NCI-H524 (cell line): ENCODE measurements at places on chromosomes 2 and 18.

DNA sequence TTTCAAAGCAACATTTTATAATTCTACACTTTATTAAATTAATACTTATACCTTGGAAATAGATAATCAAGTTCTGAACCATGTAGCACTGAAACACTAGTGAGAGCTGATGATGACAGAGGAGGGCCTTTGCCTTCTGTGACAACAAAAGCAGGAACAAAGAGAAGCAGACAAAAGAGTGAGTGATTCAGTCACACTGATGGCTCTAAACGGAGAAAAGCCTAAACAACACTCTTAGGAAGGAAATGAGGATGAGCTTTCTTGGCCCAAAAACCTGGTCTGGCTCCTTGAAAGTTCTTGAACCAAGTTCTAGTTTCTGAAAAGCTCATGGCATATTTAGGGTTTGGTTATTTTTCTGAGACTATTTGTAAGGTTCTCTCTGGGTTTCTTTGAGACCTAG lies 271.9 kb downstream of the DPP10 start:
- no peak for DNase-seq

DNA sequence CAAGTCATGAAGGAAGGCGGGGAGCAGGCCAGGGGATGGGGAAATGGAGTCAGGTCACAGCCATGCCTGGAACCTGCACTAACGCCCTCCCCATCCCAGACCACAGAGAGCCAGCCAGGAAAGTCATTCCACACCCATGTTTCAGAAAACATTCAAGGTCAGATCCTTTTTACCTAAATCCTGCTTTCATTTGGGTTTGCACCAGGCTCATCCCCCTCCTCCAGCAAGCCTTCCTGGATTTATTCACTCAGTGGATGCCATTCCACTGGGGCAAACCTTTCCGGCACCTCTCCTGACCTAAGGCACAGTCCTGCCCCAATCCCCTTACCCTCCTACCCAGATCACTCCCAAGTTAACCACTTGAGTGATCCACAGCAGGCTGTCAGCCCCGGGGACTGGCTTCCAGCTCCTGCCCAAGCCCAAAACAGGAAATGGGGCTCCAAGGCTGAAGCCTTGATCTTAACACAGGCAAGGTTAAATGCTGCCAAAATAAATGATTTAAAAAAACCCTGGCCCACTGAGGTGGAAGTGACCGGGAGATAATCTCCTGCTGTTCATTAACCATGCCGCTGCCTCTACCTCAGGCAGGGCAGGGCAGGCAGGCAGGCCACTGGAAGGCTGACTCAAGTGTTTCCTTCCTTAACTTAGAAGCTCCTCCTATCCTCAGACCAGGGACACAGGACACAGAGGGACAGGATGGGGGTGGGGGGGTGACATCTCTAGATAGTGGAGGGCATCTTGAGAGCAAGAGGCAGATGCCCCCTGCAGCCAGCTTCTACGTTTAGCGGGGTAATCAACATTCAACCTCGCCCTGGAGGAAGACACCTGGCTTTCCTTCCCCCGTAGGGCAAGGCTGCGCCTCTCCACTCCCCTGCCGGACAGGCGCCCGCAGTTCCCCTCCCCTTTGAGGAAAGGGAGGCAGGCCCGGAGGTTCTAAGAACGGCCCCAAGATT lies 1.4 kb downstream of the RAB11FIP5 start:
- peak; percentile 49 for DNase-seq

DNA sequence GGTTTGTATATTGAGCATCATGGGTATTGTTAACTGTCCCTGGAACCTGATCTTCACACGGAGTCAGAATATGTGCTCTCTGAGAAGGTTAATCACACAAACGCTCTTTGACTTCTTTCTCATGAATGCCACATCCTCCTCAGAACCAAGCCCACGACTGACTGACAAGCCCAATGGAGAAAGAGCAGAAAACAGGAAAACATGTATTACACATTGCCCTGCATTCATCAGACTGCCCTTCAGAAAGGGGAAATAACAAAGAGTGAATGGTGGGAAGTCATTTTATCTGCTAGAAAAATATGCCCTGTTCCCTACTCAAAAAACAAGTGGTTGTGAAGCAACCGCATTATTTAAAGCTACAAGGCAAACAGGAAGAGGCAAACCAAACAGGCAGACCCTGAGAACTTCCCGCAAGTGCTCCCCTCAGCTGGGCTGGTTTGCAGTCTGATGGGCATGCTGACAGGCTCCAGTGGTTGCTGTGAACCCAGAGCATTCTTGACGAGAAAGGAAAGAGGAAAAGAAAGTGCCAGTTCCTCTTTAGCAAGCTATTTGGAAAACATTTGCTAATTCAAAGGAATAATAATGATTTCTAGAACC lies 172.9 kb upstream of the SETBP1 start:
- DNase-seq: no peak

- DNase-seq: peak; percentile 75
Observed at GRCh38 chr2:101823347-101823791, 125.9 kb downstream of the MAP4K4 start.
